Neural crest cell (in vitro differentiated cells): ENCODE measurements at places on chromosomes 1 and 21. TPM values are rescaled to one million over a fixed set of nuclear protein-coding genes. Genes with fewer than 3 reads are reported as not detected.
A peak's percentile ranks its signal among the peaks of the same experiment; 100 is the strongest.

DNA sequence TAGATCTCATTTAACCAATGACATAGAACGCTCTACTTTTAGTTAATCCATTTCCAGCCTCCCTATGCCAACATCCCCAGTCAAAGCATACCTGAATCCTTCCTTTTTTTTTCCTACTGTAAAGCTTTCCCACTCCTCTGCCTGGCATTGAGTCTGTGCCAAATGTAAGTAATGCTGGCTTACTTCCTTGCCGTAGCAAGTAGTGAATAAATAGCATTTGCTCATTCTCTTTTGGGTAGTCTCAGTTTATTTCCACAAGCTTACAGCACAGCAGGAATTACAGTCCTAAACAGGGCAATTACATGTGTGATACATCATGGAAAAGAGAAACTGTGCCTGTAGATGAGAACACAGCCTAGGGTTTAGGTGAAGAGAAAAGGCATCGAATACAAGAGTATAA lies 352.6 kb upstream of the NEGR1 start:
- no peak for DNase-seq

DNA sequence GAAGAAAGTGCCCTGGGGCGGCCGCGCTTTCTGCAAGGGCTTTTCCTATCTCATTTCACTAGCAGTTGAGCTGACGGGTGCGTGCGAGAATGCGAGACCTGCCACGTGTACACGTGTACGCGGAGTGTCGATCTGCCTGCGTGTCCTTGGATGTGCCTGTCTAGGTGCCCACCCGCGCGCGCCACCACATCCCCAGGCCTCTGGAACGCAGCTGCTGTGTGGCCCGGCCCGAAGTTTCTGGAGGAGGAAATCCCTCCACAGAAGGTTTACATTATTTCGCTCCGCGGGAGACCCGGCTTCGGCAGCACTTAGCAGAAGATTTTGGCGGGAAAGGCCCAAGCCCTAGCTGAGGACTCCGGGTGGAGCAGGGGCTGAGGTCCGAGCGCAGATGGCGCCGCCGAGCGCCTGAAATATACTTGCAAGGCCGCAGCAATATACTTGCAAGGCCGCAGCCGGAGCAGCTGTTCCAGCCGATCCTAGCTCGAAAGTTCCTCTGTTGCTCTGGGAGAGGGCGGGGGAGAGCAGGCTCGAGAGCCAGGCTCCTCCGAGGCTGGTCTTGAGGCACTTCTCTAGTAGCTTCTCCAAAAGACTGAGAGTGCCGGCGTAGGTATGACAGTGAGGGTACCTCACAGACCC lies 3.9 kb downstream of the TBX15 start:
- no peak for DNase-seq

GRCh38 chr1:234599617-234600417 lies 10.2 kb downstream of the IRF2BP2 start:
- peak; percentile 59 for DNase-seq

DNA sequence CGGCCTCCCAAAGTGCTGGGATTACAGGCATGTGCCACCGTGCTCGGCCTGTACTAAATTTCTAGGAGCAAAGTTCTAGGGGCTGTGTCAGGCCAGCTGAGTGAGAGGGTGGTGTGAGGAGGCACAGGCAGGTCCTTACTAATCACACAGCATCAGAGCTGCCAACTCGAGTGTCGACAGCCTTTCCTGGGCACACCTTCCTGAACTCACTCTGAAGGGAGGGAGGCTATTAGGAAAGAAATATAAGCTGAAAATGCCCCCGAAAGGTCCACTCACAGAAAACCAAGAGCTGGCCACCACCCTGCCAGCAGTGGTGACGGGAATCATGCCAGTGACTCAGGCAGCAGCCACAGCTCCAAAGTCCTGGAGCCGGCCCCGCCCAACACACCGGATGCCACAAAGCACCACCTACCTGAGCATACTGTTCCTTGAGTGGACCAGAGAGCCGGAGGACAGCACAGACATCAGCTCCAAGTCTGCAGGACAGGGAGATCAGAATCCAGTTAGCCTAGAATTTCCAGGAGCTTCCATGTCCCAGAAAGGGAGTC lies 4.5 kb downstream of the PMVK start:
- no peak for DNase-seq

GRCh38 chr1:204162494-204163074 lies 3.6 kb downstream of the REN start:
- peak; percentile 85 for DNase-seq

- no peak for DNase-seq
Measured at GRCh38 chr1:201675143-201675542, 136.2 kb downstream of the NAV1 start.

Gene SMG7
- 72.4 and 80.3 TPM in 2 replicates for total RNA-seq
